ENCODE measurements at places on chromosomes 7 and 10.

DNA sequence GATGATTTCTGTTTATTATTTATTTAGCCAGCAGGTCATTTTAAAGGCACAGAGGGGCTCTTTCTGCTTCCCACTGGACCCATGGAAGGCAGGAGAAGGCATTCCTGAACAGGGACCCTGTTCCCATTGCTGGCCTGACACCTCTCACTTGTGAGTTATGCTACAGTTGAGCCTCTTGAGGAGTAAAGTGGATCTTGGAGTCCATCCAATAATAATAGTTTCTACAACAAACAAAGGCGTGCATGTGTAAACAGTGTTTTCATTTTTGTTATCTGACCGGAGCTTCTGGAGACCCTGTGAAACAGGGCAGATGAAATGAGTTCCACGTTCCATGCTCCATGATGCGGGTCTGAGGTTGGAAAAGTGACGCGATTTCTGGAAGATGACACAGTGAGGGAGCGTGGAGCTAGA is 127.3 kb upstream of the HABP2 start:
- peak; percentile 73 for DNase-seq

DNA sequence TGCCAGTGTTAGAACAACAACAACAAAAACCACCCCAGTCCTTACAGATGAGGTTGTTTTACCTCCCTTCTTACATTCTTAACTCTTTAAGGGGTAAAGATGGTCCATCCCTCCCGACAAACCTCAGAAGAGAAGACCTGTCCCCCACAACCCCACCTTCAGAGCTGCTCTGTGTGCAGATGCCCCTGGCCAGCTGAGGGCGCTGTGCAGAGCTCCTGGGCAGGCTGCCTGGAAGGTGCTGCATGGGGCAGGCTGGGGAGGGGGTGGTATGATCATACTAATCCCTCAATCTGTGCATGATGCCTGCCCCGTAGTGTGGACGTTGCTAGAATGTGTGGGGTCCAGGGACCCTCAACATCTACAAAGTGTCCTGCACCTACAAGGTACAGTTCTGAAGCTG is 387.1 kb downstream of the INHBA start:
- DNase-seq = no peak

- no peak for DNase-seq
Measured at GRCh38 chr10:36026656-36027390, 384.7 kb upstream of the FZD8 start.

DNA sequence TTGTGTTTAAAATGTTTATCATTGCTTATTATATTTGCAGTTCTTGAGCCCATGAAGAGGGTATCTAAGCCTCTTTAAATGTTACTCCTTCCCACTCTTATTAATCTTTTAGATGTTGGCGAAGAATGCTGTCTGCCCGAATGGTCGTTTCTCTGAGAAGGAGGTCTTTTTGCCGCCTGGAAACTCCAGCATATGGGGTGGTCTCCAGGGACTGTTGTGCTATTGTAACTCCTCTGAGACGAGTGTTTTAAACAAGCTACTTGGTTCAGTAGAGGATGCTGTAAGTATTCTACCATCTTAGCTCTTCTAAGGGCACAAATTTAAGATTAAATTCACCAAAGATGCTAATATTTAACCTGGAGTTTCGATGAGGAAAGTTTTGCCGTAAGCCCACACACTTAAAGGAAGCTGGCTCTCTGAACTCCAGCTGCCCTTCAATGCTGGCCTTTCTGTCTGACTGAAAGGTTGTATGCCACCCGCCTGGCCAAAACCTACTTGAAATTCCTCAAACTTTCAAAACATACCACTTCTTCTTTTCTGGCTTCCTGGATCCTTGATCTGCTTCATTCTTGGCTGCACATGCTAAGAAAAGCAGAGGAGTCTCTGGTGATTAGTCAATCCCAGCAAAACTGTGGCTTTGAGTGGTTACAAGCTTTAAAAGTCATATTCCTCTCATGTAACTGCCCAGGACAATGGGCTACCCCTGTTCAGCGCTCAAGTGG is 74.7 kb downstream of the ABCA13 start:
- DNase-seq = no peak

GRCh38 chr7:133771788-133772419 is 355.2 kb upstream of the LRGUK start:
- peak; percentile 84 for DNase-seq

- DNase-seq = peak; percentile 86
Measured at GRCh38 chr10:77641788-77642397, 4.3 kb upstream of the KCNMA1 start.

GRCh38 chr10:43229208-43230061 is 37.4 kb downstream of the RASGEF1A start:
- DNase-seq = no peak

DNA sequence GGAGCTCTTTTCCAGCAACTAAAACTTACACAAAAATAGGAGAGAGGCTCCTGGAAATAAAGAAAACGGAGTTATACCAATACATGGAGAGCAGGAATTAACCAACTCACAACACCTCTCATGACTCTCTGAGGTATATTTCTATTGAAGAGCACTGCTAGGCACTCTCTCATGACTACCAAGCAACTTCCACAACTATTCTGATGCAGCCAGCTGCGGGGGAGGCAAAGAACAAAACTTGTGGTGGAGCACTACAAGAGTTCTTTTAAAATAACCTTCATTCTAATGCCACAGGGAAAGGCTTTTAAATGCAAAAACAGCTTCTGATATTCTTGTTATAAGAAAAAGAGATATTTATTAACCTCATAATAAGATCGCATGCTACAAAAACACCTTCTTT is 140.7 kb downstream of the SLC25A13 start:
- DNase-seq = no peak

DNA sequence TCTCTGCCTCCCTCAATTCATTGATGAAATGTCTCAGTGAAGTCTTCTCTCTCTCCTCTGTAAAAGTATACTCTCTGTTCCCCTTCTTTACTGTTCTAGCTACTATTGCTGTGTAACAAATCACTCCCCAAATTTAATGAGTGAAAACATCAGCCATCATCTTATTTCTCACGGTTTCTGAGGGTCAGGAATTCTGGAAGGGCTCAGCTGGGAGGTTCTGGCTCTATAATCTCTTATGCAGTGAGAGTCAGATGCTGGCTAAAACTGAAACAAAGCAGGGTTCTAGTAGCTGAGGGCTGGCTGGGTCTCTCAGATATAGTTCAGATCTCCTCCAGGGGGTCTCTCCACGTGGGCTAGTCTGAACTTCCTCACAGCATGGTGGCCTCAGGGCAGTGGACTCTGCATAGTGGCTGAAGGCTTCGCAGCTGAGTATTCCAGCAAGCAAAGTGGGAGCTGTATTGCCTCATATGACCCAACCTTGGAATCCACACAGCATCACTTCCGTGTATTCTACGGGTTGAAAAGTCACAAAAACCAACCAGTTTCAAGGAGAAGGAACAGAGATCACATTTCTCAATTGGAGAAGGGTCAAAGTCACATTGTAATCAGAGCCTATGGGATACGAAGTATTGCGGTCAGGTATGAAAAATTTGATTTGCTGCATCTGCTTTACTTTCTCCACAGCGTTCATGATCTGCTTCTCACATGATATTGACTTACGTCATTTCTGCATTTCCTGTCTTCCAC is 74.8 kb upstream of the ATRNL1 start:
- DNase-seq = no peak

DNA sequence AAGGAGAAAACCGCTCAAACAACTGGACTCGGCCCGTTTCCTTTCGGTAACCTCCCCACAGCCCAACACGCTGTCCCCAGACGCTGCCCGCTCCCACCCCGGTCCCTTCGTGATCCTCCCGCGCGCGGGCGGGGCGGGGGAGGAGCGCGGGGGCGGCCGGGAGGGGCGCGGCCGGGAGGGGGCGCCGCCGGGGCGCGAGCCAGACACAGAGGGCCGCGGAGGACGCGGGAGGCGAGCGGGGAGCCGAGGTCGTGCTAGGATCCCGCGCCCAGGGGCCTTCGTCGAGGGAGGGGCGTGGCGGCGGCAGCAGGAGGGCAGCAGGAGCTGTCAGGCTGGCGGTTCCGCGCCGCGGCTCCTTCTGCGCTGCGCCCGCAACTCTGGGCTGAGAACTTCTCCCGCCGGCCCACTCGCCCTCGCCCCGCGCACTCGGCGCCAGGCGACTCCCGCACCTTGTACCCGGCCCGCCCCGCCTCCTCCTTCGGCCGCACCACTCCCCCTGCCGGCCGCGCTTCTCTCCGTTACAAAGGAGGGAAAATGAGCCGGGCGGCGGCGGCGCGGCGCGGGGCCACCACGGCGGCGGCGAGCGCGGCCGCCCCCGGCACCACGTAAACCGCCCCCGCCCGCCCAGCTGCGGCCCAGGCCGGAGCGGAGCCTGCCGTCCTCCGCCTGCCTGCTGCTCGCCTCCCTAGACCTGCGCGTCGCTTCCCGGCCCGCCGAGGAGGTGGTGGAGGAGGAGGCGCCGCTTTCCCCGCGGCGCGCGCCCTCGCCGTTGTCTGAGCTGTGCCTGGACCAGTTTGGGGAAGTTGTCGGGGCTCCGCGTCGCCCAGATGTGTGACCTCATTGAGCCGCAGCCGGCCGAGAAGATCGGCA is at the start of gene CDK14:
TSS of gene CDK14 (plus strand) at position 521 of the 870 bp plus-strand sequence. CDS start at position 828, 307 bp downstream.
- peak; percentile 81 for DNase-seq

DNA sequence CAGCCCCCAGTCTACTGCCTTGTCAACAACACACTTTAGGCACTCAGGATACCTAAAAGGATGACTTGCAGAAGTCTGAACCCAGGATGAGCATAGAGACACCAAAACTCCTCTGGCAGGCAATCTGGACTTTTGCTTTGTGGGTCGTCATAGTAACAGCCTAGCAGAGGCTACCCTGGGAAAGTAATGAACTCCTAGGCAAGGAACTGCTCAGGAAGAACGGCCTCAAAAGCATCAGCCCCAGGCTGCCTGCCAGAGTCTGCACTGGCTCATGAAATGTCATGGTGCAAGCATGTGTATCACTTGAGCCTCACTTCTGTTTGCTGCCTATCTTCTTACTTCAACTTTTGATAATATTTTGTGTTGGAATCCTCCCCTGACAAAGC is 715.1 kb downstream of the GRID1 start:
- no peak for DNase-seq

DNA sequence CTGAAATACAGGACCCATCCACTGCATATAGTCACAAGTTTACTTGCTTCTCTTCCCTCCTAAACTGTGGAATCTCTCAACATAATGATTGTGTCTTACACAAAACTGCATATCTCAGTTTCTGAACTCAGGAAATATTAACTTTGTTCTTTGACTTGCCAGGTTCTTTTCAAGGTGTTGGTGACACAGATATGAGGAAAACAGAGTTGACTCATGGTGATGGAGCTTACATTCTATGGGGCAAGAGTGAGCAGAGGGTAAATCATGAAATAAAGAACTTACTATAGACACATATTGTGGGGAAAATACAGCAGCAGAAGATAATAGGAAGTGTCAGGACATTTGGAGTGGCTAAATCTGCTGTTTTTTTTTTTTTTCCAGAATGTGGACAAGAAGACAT is 72.5 kb upstream of the IGFBP3 start:
- no peak for DNase-seq

- no peak for DNase-seq
Measured at GRCh38 chr7:106177300-106177690, 65.2 kb upstream of the SYPL1 start.

- no peak for DNase-seq
Measured at GRCh38 chr10:31219306-31219705, 99.7 kb upstream of the ZEB1 start.

- no peak for DNase-seq
Measured at GRCh38 chr10:114987995-114988394, 50.0 kb downstream of the TRUB1 start.

GRCh38 chr7:47778153-47778661 is 170.1 kb downstream of the PKD1L1 start:
- no peak for DNase-seq

DNA sequence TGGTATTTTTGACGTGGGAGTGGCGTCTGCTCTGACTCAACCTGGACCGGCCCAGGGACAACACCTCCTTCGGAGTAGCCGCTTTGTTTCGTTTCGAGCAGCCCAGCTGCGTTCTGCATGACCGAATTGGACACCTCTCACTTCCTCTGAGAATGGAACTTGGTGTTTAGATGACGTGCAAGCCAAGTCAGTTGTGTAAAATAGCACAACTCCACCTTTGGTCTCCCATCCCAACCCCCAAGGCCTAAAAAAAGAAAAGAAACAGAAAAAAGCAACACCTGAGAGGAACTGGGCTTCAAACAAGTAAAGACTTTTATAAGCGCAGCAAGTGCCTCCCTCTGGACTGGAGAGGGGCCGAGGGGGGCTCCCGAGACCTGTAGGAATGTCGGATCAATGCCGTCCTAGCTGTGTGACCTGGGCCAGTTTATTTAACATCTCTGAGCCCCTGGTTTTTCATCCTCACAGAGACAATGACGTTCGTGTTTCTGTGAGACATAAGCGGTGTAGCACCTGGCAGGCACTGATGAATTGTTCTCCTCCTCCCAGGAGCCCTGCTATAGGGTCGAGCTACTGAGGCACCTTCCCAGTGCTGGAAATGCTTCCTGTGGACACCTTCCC is 52.0 kb upstream of the SMNDC1 start:
- DNase-seq = no peak

- peak; percentile 13 for DNase-seq
Measured at GRCh38 chr10:129970465-129971364, 6.6 kb upstream of the EBF3 start.

GRCh38 chr7:143299840-143300239 is 11.7 kb downstream of the CASP2 start:
- DNase-seq = no peak

DNA sequence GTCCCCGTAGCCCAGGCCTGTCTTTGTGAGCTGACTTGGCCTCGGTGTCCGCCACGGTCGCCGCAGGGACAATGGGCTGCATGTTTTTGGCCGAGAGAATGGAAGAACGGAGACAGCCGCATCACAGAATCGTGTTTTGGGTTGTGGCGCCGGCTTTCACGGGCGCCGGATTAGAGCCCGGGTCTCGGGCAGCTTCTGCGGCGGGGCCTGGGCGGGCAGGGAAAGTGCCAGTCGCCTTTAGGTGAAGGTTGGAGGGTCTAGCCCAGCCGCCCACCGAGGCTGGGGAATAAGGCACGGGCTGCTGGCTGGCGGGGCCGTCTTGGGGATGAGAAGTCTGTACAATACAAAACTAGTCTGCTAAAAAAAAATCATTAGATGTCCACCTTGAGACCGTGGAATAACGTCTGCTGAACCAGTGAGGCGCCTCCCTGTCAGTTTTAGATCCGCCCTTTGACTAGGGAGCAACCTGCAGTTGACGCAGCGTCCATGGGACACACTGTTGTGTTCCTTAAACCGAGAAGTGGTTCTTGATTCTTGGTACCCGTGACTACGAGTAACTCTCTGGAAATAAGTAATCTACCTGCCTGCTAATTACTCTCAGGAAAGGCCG is 577 bp downstream of the DNAJB9 start:
- DNase-seq = peak; percentile 15

Measured in NCI-H345 (cell line).